Natural killer cell (primary cell): ENCODE measurements at places on chromosomes 5 and 9. TPM values are rescaled to one million over a fixed set of nuclear protein-coding genes. Genes with fewer than 3 reads are reported as not detected.

Gene CAVIN4
- total RNA-seq, result 0.21 TPM

DNA sequence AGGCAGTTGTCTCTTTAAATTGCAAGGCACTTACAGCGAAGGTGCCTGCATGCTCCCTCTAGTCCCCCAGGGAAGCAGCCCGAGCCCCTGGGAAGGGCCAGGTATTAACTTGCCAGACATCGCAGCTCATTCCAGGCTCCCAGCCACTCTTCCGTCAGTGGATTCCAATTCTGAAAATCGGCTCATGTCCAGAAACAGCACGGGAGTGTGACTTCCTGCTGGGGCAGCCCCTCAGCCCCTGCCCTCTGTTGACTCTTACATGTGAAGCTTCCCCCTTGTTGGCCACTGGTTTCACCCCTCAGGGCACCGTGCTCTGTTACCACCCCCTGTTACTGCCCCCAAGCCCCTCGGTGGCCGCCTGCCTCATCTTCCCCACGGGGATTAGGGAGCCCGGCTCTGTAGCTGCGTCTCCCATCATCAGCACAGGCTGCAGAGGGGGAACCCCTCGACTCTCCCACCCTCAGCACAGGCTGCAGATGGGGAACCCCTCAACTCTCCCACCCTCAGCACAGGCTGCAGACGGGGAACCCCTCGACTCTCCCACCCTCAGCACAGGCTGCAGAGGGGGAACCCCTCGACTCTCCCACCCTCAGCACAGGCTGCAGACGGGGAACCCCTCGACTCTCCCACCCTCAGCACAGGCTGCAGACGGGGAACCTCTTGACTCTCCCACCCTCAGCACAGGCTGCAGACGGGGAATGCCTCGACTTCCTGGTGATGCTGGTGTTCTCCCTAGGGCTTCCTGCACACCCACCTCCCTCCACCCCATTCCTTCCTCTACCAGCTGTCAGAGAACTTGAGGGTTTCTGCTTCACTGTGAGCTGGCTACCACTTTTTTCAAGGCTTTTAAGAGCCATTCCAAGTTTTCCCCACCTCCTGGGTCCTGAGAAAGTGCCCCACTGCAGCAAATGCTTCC, 11.1 kb upstream of the CACNA1B start:
- H3K27me3 ChIP-seq, result no peaks in the 10 kb centered on the region
- H3K27ac ChIP-seq, result no peak overlapping the region
- H3K36me3 ChIP-seq, result no peaks in the 10 kb centered on the region
- H3K4me3 ChIP-seq, result no peak overlapping the region
- no peak for DNase-seq
- no peaks in the 10 kb centered on the region for H3K4me1 ChIP-seq

Gene HRCT1
- total RNA-seq, result not detected

GRCh38 chr5:38575476-38575875, 19.0 kb upstream of the LIFR start:
- DNase-seq, result no peak
- no peaks in the 10 kb centered on the region for H3K27me3 ChIP-seq
- no peak overlapping the region for H3K4me3 ChIP-seq
- H3K27ac ChIP-seq, result no peak overlapping the region

GRCh38 chr9:91697201-91697600, 252.8 kb downstream of the ROR2 start:
- no peaks in the 10 kb centered on the region for H3K36me3 ChIP-seq
- H3K4me3 ChIP-seq, result no peak overlapping the region
- H3K27ac ChIP-seq, result no peak overlapping the region
- H3K4me1 ChIP-seq, result peaks cover 9% of the 10 kb centered on the region
- H3K27me3 ChIP-seq, result no peaks in the 10 kb centered on the region

- H3K4me1 ChIP-seq, result no peaks in the 10 kb centered on the region
- no peak for DNase-seq
- no peaks in the 10 kb centered on the region for H3K36me3 ChIP-seq
- H3K4me3 ChIP-seq, result no peak overlapping the region
- no peaks in the 10 kb centered on the region for H3K27me3 ChIP-seq
Observed at GRCh38 chr9:103533318-103533717, 538.2 kb downstream of the CYLC2 start.

DNA sequence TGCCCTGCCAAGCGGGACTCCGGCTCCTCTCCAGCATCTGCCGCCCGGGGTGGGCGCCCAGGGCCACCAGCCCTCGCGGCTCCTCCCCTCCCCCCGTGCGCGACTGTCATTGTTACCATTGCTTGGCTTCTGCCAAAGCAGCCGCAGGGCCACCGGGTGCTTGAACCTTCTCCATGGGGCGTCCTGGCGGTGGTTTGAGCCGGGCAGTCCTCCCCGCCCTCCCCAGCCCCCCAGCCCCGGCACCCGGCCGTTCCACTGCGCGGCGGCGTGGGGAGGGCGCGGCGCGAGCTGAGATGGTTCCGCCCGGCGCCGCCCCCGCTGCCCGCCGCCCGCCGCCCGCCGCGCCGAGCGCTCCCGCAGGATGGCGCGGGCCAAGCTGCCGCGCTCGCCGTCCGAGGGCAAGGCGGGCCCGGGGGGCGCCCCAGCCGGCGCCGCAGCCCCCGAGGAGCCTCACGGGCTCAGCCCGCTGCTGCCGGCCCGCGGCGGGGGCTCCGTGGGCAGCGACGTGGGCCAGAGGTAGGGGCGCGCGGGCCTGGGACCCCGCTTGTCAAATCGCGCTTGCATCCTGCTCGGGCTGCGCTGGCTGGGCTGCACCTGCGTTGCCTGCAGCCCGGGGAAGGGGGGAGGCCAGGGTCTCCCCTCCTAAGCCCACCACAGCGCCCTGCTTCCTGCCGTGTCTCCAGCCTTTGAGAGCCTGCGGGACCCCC, 34.4 kb downstream of the KCNT1 start:
- H3K27me3 ChIP-seq, result no peaks in the 10 kb centered on the region
- H3K4me1 ChIP-seq, result no peaks in the 10 kb centered on the region
- no peaks in the 10 kb centered on the region for H3K36me3 ChIP-seq
- H3K4me3 ChIP-seq, result no peak overlapping the region
- no peak overlapping the region for H3K27ac ChIP-seq
- DNase-seq, result no peak

GRCh38 chr5:8213701-8214240, 344.8 kb downstream of the MTRR start:
- no peak overlapping the region for H3K27ac ChIP-seq
- H3K4me3 ChIP-seq, result no peak overlapping the region
- no peaks in the 10 kb centered on the region for H3K27me3 ChIP-seq
- no peak for DNase-seq
- H3K4me1 ChIP-seq, result no peaks in the 10 kb centered on the region

DNA sequence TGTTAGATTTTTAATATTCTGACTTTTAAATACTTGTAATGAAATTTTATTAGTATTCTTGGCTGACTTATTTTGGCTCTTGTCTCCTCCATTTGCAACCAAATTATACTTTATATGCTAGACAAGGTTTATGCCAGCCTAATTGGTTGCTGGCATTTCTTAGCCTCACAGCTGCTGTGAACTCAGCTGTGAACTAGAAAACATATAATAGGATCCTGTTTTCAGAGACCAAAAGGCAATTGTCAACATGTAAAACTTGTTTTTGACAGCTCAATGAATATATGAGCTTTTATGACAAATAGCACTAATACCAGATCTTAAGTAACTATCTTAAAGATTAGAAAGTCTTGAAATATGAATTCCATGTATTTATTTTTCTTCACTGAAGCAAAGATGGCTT, 25.9 kb downstream of the KIF2A start:
- H3K27ac ChIP-seq, result no peak overlapping the region
- no peak overlapping the region for H3K4me3 ChIP-seq
- H3K36me3 ChIP-seq, result peaks cover 12% of the 10 kb centered on the region
- no peaks in the 10 kb centered on the region for H3K27me3 ChIP-seq
- no peak for DNase-seq

DNA sequence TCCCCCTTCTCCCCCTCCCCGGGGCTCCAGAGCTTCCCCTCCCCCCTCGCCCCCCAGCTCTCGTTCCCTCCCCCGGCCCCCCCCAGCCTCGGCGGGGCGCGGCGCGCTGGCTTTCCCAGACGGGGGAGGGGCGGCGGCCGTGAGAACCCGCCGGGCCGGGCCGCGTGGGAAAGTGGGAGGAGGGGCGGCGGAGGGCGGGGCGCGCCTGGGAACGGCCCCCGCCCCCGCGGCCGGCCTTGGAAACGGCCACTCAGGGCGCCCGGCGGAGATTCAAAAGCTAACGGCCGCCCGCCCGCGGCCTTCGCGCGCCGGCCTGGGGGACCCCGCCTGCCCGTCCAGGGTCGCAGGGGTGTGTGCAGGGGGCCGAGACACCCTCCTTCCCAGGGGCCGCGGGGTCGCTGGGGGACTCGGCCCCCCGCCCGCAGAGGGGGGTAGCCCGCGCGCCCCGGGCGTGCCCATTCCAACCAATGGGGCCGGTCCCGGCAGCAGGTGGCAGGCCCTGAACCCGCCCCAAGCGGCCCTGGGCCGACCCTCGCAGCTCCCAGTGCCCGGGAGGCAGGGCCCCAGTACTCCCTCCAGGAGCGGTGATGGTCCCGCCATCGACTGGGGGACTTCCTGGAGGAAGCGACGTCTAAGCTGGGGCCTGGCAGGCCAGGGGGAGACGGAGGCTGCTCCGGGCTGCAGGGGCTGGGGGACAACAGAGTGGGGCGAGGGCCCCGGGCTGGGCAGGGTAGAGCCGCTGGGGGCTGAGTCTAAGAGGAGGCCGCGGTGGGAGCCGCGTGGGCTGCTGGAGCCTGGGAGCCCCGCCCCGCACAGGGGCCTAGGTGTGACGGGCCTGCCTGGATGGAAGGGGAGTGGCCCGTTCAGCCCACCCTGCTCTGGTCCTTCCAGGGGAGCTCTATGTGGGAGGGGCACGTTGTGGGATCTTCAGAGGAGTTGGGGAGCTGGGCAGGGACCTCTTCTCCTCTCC, 14.2 kb upstream of the NRARP start:
- H3K27ac ChIP-seq, result no peak overlapping the region
- H3K36me3 ChIP-seq, result no peaks in the 10 kb centered on the region
- no peak for DNase-seq
- peaks cover 31% of the 10 kb centered on the region for H3K4me1 ChIP-seq
- peaks cover 5% of the 10 kb centered on the region for H3K27me3 ChIP-seq

DNA sequence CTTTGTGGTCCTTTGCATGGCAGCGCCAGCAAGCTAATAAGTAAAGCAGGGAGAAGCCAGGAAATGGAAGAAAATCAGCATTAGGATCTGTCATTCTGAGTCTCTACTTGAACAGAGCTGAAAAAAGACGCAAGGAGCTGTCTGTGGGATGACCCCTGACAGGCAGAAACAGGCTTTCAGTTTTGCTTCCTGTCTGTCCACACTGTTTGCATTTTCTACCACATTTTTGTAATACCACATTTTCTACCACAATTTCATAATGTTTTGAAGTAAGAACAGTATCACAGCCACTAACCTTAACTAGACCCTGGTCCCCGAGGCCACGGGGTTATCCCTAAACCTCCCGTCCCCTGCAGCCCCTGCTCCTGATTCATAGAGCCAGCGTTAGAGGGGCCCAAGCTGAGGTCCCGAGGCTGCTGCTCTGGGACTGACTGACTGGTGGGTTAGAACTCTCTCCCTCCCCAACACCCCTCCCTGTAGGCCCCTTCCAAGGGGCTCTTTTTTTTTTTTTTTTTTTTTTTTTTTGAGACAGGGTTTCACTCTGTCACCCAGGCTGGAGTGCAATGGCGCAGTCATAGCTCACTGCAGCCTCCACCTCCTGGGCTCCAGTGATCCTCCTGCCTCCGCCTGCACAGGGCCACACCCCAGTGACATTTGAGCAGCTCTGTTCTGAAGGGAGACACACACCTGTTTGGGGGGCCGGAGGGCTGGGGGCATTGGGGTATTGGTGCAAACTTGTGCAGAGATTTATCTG, 4.0 kb upstream of the CLIC3 start:
- H3K36me3 ChIP-seq, result no peaks in the 10 kb centered on the region
- no peak overlapping the region for H3K4me3 ChIP-seq
- H3K27me3 ChIP-seq, result no peaks in the 10 kb centered on the region
- H3K4me1 ChIP-seq, result peaks cover 76% of the 10 kb centered on the region
- peak; percentile 70 for DNase-seq
